Nephron progenitor cell (in vitro differentiated cells): ENCODE measurements at places on chromosomes 1 and 21.

- no peak for DNase-seq
These were observed 710.7 kb upstream of the ADAMTS5 start for GRCh38 chr21:27677546-27677945.

DNA sequence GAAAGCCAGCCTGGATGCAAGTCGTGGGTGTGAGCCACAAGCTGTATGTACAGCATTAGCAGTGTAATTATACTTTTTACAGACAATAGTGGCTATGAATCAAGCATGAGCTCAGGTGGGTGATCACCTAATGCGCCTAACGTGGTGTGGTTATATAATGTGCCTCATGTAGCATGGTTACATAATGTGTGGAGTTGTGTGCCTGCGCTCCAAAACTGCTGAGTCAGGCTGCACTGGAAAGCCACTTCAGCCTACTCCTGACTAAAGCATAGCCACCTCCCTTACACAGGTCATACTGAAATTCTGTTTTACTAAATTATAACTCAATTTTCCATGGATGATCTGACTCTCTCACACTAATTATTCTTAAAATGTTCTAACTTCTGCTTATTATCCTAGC is 69.8 kb downstream of the KCNT2 start:
- no peak for DNase-seq

DNA sequence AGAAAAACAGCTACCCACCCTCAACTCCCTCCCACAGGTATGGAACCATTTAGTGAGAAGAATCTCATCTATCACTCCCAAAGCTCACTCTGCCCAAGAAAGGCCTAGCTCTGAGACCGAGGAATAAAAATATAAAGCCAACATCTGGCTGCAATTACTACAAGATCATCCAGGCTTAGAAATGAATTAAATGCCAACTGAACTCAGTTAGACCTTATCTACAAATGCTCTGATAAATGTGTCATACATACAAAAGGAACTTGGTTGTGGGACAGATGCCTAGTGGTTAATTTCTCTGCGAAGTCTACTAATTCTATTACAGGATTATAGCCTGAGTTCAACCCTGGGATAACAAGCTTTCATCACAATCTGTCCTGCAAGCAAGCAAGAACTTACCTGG is 6.7 kb downstream of the ADIPOR1 start:
- DNase-seq, result no peak

GRCh38 chr21:38470755-38471154 is 27.5 kb downstream of the ERG start:
- DNase-seq, result no peak

DNA sequence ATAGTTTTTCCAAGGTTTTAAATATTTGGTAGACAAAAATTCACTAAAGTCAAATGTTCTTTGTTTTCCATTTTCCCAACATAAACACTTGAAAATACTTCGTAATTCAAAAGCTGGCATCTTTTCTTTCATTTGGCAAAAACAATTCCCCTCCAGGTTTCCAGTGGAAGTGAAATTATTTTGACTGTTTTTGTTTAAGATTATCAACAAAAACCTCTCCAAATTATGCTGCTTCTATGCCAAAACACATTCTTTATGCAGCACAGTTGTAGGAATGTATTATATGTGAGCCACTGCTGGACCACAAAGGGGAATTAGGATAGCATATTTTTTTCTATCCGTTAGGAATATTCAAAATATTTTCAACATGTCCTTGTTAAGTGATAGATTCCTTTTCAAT is 44.1 kb downstream of the SLC5A9 start:
- DNase-seq, result no peak

GRCh38 chr21:40844935-40845334 is 2.0 kb downstream of the DSCAM start:
- DNase-seq, result no peak
